Activated CD4-positive, alpha-beta T cell treated with anti-CD3 and anti-CD28 coated beads, Interleukin-2, amount 50 U/mL, for 16 hours (primary cell): ENCODE measurements at places on chromosomes 12 and 14.

DNA sequence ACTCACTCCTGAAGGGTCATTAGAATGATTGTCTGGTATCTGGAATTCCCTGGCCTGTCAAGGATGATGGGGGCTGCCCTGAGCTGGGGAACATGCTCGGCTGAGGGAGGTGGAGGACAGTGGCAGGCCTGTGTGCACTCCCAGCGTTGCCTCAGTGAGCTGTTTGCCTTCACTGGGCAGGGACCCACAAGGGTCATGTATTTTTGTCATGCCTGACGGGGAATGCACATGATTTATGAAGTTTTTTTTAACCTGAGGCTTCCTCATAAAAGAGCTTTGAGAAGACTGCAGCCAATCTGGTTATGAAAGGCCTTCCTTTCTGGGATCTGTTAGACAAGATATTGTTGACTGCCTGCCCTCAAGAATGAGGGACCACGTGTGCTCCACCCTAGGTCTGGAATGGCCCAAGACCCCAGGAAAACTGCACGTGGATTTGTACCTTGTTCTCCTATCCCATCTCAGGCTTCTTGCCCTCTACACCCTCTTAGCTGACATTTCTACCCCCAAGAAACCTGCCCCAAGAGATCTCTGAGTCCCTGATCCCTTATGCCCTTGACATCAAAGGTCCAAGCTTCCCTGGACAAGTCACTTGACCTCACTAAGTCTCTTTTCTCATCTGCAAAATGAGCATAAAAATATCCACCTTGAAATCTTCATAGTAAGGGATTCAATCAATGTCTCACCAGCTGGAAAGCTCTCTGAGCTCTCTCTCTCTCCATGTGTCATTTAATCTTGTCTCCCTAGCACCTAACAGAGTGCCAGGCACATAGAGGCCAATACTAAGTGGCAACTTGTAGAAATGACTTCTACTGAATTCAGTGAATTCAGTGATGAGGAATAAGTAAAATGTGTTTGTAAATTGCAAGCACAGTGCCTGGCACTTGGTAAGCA, 24.5 kb upstream of the COL2A1 start:
- DNase-seq = no peak

DNA sequence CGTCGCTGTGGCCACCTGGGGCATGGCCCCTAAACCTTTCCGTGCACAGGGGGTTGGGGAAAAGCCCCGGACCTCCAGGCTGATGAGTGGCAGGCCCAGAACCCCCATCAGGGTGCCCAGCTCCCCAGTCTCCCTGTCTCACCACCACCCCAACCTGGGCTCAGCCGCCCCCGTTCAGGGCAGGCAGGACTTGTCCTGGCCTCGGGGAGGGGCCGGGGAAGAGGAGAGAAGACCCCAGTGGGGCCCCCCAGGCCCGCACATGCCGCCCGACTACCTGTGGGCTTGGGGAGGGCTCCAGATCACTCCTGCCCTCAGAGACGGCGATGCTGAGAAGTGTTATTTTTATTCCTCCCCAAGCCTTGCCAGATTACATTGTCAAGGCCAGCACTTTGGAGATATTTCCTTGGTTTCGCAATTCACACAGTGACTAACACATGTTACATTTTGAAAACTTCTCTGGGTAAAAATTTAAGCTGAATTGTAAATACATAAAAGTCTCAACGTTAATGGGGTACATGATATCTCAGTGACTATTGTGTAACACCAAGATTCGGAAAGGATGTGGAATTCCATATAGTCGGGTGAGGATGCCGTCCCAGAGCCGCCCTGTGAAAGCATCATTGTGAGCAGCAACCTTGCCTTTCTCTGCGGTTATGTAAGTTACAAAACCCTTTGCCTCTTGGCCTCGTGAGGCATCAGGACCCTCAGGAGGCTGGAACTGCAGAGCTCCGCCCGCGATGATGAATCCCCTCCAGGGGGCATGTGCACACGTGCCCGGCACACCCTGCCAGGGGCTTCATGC, 85.6 kb upstream of the DIO3 start:
- DNase-seq = no peak

DNA sequence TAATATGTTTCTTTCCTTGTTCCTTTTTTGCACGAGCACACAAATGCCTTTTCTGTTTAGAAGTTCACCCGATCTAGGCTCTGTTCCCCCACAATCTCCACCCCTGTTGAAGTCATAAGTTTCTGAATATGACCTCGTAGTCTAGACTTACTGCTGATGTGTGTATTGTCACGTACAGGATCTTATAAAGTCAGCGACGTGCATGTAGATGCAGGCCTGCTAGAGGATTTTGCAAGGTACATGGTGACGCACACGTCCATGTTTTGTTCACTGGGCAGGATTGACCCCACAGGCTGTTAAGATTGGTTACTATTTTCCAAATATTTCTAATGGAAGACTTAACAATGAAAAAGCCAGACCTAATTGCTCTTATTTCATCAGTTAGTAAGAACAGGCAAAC, 46.2 kb upstream of the CCDC91 start:
- no peak for DNase-seq

GRCh38 chr12:75742048-75742447, 230.6 kb upstream of the KRR1 start:
- no peak for DNase-seq

DNA sequence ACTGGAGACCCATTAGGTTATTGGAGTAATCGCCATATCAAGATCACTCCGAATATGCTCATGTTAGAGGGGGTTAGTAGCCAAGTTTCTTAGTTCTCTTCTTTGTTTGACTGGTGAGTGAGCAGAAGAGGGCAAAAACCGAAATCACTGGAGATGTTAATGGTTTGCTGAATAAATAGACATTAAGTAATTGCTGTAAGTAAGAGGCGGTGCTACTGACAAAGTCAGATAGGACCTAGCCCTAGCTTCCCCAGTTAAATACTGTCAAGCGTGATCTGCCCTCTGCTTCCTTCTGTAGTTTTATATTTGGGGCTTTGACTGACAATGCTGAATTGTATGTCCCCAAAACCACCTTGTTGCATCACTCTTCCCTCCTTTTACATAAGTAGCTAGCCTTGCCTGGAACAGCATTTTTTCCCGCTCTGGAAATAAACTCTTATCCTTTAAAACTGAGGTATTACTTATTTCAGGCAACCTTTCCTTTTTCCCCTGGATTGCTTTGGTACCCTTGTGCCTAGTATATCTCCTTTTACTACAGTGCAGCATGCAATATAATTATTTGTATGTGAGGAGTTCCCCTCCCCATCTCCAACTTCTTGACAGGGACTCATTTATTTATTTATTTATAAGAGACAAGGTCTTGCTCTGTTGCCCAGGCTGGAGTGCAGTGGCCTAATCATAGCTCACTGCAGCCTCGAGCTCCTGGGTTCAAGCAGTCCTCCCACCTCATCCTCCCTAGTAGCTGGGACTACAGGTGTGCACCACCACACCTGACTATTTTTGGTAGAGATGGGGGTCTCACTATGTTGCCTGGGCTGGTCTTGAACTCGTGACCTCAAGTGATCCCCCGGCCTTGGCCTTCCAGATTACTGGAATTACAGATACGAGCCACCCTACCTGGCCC, 1.4 kb downstream of the SNRPF start:
- DNase-seq = no peak

DNA sequence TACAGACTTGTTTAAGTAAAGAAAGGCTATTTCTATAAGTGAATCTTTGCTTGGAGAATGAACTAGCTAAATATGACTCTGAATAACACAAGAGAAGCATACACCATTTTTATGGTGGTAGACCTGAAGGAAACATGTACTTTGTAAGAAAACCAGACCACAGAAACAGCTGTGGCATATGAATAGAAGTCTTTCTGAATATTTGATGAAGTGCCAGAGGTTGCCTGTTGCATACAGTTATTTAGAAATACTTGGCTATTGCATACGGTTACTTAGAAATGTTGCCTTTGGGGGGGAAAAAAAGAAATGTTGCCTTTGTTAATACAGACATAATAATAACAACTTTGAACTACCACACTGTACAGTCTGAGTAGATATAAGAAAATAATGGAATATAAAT, 16.8 kb upstream of the LEMD3 start:
- DNase-seq = no peak
